ENCODE measurements at places on chromosomes 5 and 9. TPM values are rescaled to one million over a fixed set of nuclear protein-coding genes. Genes with fewer than 3 reads are reported as not detected.

Gene FGF18
- 0.27 TPM for polyA plus RNA-seq

Gene PPP1R26
- 3.4 TPM for polyA plus RNA-seq

Gene OCLN
- 2.9 TPM for polyA plus RNA-seq

Gene PTGES
- polyA plus RNA-seq = 0.63 TPM

Gene ALDH1A1
- polyA plus RNA-seq = 223 TPM

Measured in ovary (tissue), 10 donors.